Sigmoid colon (tissue), 7 donors: ENCODE measurements at places on chromosomes 4 and X. TPM values are rescaled to one million over a fixed set of nuclear protein-coding genes. Genes with fewer than 3 reads are reported as not detected.

Gene SHOX
- 0.06 TPM for polyA plus RNA-seq

Gene TMEM271
- not detected for polyA plus RNA-seq

Gene ASB5
- not detected for polyA plus RNA-seq

Gene GPRIN3
- 1.8 TPM for polyA plus RNA-seq

Gene TCP11X2
- not detected for polyA plus RNA-seq
